Esophagus squamous epithelium (tissue), 5 donors: ENCODE measurements at places on chromosomes 16 and 17. TPM values are rescaled to one million over a fixed set of nuclear protein-coding genes. Genes with fewer than 3 reads are reported as not detected.

DNA sequence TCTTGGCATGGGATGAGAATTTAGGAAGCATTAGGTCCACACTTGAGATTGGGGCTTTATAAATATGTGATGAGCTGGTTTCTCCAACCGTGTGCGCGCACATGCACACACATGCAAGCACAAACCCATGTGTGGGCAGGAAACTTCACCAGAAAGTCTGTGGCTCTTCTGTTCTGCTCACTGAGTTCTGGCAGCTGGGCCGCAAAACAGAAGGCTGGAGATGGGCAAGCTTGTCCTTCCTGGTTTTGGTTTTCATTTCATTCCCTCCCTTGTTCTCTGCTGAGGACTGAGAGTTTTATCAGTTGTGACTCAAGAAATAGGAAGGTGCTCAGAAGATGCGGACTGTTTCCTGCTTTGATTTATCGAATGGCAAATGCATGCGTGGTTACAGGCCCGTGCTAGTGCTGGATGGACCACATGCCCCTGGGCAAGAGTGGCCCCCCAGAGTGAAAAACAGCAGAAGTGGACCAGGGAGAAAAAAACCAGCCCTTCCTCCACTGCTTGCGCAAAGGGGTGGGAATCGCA, 14.1 kb downstream of the MAP3K14 start:
- DNase-seq: no peak

GRCh38 chr17:72267601-72268000, 146.8 kb downstream of the SOX9 start:
- no peak for DNase-seq

DNA sequence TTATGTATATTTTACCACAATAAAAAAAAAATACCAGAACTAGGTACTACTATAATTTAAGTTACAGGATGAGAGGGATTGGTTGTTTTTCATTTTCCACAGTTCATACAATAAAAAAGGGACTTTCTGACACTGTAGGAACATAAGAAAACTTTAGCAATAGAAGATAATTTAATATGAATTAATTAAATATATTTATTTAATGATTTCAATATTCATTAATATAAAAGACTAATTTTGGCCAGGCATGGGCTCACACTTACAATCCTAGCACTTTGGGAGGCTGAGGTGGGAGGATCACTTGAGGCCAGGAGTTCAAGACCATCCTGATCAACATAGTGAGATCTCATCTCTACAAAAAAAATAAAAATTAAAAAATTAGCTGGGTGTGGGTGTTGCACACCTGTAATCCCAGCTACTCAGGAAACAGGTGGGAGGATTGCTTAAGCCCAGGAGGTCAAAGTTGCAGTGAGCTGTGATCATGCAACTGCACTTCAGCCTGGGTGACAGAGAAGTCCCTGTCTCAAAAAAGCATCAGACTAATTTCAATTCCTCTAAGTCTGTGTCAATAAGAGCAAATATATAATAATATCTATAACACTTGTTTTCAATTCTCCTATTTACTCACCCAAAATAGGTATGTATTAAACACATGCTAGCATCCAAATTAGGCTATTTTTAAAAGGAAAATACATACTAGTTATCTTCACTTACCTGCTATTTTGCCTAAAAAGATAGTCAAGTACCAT, 79.6 kb downstream of the BRIP1 start:
- DNase-seq: no peak

DNA sequence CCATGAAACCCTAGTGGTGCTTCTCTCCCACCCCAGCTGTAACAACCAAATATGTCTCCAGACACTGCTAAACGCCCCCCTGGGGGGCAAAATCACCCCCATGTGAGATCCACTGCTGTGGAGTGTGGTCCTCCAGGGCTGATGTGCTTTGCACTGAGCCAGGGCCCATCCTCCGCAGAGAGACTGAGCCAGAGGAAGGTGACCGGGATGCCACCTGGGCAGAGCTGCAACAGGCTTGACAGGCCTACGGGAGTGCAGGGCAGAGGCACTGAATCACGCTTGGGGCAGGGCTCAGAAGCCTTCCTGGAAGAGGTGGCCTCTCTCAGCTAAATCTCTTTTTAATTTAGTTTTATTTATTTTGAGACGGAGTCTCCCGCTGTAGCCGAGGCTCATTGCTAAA, 4.4 kb downstream of the GJD3 start:
- DNase-seq: no peak

- DNase-seq: no peak
These were observed 225.0 kb downstream of the C16orf78 start for GRCh38 chr16:49598383-49599170.

- DNase-seq: no peak
These were observed 27.5 kb downstream of the PIMREG start for GRCh38 chr17:6471531-6472465.

- DNase-seq: no peak
These were observed 330.3 kb upstream of the CDH5 start for GRCh38 chr16:66036184-66036583.

- no peak for DNase-seq
These were observed 4.6 kb downstream of the PYCR1 start for GRCh38 chr17:81932333-81932983.

PRRT2 gene
- 0.40 TPM for total RNA-seq

SCGB1C2 gene
- not detected for total RNA-seq

MAPK7 gene
- 31.5 TPM for total RNA-seq

ATP5PD gene
- total RNA-seq: 288 TPM

CD300LB gene
- total RNA-seq: not detected

ITGAX gene
- 2.7 TPM for total RNA-seq
